ENCODE measurements at places on chromosomes 16 and 17. TPM values are rescaled to one million over a fixed set of nuclear protein-coding genes. Genes with fewer than 3 reads are reported as not detected.

Gene EIF3CL
- total RNA-seq, result 119 TPM

Gene KRTAP2-2
- not detected for total RNA-seq

DNA sequence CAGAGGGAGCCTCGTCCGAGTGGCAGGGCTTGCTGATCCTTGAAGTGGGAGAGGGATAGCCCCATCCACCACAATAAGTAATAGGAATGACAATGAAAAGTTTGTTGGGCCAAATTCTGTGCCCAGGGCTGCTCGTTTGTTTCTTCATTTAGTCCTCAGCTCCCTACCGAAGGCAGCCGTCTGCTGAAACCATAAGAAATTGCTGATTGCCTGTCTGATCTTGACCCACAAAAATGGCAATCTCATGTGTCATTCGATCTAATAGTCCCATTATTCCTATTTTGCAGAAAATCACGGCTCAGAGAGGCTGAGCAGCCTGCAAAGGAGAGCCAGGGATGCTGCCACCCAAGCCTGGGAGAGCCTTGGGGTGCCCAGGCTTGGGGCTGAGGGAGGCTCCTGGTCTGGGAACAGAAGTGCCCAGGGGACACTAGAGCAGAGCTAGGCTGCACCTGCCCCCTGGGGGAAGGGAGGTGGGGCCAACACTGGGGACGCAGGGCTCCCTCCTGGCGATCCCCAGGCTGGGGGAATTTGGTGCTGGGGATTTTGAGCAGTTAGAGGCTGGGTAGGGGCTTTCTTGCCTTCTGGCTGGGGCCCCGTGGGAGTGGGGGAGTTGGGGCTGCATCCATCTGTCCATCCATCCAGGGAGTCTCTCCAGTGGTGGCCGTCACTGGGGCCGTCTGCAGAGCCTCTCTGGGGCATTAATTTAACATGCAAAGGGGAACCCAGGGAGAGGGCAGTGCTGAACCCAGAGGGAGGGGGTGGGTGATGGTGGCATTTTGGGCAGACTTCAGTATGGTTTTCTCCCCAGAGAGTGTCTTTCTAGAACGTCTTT is 53.5 kb downstream of the SOCS1 start:
- H3K4me3 ChIP-seq, result no peak overlapping the region
- no peaks in the 10 kb centered on the region for H3K36me3 ChIP-seq
- DNase-seq, result no peak
- H3K27ac ChIP-seq, result no peak overlapping the region
- peaks cover 10% of the 10 kb centered on the region for H3K4me1 ChIP-seq

- H3K4me1 ChIP-seq, result peaks cover 5% of the 10 kb centered on the region
- H3K36me3 ChIP-seq, result no peaks in the 10 kb centered on the region
- H3K4me3 ChIP-seq, result no peak overlapping the region
- no peaks in the 10 kb centered on the region for H3K27me3 ChIP-seq
These were observed 8.0 kb downstream of the RNF157 start for GRCh38 chr17:76232342-76232741.

- no peak for DNase-seq
- peaks cover 15% of the 10 kb centered on the region for H3K4me1 ChIP-seq
- H3K36me3 ChIP-seq, result no peaks in the 10 kb centered on the region
These were observed 113.9 kb downstream of the AMFR start for GRCh38 chr16:56311208-56312027.

GRCh38 chr17:6639586-6640535 is 650 bp downstream of the KIAA0753 start:
- no peaks in the 10 kb centered on the region for H3K27me3 ChIP-seq
- peak overlapping the region; percentile 100 for H3K27ac ChIP-seq
- peak overlapping the region; percentile 98 for H3K4me3 ChIP-seq
- peaks cover 2% of the 10 kb centered on the region for H3K36me3 ChIP-seq

GRCh38 chr16:54506214-54506580 is 219.6 kb upstream of the IRX3 start:
- no peak for DNase-seq
- no peaks in the 10 kb centered on the region for H3K36me3 ChIP-seq
- peaks cover 4% of the 10 kb centered on the region for H3K27me3 ChIP-seq
- H3K27ac ChIP-seq, result peak overlapping the region; percentile 33
- H3K4me3 ChIP-seq, result no peak overlapping the region

GRCh38 chr17:74528491-74529199 is 2.6 kb downstream of the CD300LB start:
- no peaks in the 10 kb centered on the region for H3K4me1 ChIP-seq
- H3K36me3 ChIP-seq, result no peaks in the 10 kb centered on the region
- no peak overlapping the region for H3K27ac ChIP-seq
- no peak overlapping the region for H3K4me3 ChIP-seq
- DNase-seq, result no peak

DNA sequence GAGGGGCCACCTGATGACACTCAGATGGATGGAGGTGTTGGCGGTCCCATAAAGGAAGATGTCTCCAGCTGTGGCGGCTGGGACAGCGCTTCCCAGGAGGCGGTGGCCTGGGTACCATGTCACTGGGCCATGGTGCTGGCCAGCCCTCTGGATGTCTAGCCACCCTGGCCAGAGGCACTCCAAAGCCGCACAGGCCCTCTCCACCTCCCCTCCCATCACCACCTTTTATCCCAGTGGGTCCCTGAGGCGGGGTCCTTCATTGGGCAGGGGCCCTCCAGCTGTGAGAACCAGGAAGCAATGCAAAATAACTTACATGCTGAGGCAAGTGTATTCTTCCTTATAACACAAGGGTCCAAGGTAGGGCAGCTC is 23.1 kb downstream of the RAB11FIP4 start:
- peaks cover 32% of the 10 kb centered on the region for H3K4me1 ChIP-seq
- peaks cover 73% of the 10 kb centered on the region for H3K27me3 ChIP-seq
- no peak overlapping the region for H3K27ac ChIP-seq
- H3K36me3 ChIP-seq, result no peaks in the 10 kb centered on the region
- no peak overlapping the region for H3K4me3 ChIP-seq

- DNase-seq, result no peak
- H3K27ac ChIP-seq, result no peak overlapping the region
- H3K4me3 ChIP-seq, result no peak overlapping the region
- H3K36me3 ChIP-seq, result peaks cover 3% of the 10 kb centered on the region
- no peaks in the 10 kb centered on the region for H3K27me3 ChIP-seq
These were observed 16.8 kb downstream of the TMEM100 start for GRCh38 chr17:55705847-55706246.

- H3K27me3 ChIP-seq, result no peaks in the 10 kb centered on the region
- no peak overlapping the region for H3K4me3 ChIP-seq
- peaks cover 3% of the 10 kb centered on the region for H3K36me3 ChIP-seq
- H3K27ac ChIP-seq, result no peak overlapping the region
- DNase-seq, result no peak
These were observed 39.4 kb upstream of the CHMP6 start for GRCh38 chr17:80952291-80952690.

Gene CACNG3
- not detected for total RNA-seq

GRCh38 chr17:80441133-80441578 is 26.2 kb downstream of the ENDOV start:
- no peak overlapping the region for H3K27ac ChIP-seq
- H3K4me1 ChIP-seq, result no peaks in the 10 kb centered on the region
- DNase-seq, result peak; percentile 88
- H3K36me3 ChIP-seq, result no peaks in the 10 kb centered on the region
- no peak overlapping the region for H3K4me3 ChIP-seq

Gene GRB7
- not detected for total RNA-seq

- H3K27ac ChIP-seq, result no peak overlapping the region
- peak overlapping the region; percentile 39 for H3K4me3 ChIP-seq
- DNase-seq, result no peak
- H3K36me3 ChIP-seq, result peaks cover 3% of the 10 kb centered on the region
- no peaks in the 10 kb centered on the region for H3K27me3 ChIP-seq
These were observed 3.8 kb upstream of the NAT9 start for GRCh38 chr17:74779948-74780400.

- H3K36me3 ChIP-seq, result peaks cover 38% of the 10 kb centered on the region
- no peaks in the 10 kb centered on the region for H3K4me1 ChIP-seq
- no peak overlapping the region for H3K4me3 ChIP-seq
- no peak overlapping the region for H3K27ac ChIP-seq
- no peaks in the 10 kb centered on the region for H3K27me3 ChIP-seq
- no peak for DNase-seq
These were observed 56.9 kb upstream of the ALDH3A1 start for GRCh38 chr17:19805006-19805405.

DNA sequence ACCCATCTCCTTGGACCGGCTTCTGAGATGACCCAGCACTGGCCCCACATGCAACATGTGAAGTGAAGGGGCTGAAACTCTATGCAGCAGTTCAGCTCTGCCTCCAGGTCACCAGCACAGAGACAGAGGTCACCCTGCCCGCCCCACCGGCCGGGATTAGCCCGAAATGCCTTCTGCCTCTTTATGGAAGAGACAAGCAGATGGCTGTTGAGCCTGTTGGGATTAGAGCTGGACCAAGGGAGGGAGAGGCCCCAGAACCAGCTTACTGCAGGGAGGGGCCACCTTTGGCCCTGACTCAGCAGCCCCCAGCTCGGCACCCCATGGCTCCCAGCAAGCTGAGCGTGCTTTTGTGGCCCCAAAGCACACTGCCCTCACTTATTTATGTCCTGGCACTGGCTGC is 5.7 kb downstream of the AIPL1 start:
- H3K36me3 ChIP-seq, result peaks cover 6% of the 10 kb centered on the region
- H3K4me3 ChIP-seq, result no peak overlapping the region
- no peak overlapping the region for H3K27ac ChIP-seq
- no peak for DNase-seq
- H3K4me1 ChIP-seq, result peaks cover 10% of the 10 kb centered on the region
- no peaks in the 10 kb centered on the region for H3K27me3 ChIP-seq

- peaks cover 17% of the 10 kb centered on the region for H3K27me3 ChIP-seq
- H3K4me3 ChIP-seq, result no peak overlapping the region
- no peaks in the 10 kb centered on the region for H3K36me3 ChIP-seq
These were observed 22.8 kb upstream of the MTMR4 start for GRCh38 chr17:58537266-58537665.

Gene ATP1B2
- total RNA-seq, result 14.3 TPM

Gene KRT32
- not detected for total RNA-seq

Gene CDH1
- total RNA-seq, result 1.1 TPM

DNA sequence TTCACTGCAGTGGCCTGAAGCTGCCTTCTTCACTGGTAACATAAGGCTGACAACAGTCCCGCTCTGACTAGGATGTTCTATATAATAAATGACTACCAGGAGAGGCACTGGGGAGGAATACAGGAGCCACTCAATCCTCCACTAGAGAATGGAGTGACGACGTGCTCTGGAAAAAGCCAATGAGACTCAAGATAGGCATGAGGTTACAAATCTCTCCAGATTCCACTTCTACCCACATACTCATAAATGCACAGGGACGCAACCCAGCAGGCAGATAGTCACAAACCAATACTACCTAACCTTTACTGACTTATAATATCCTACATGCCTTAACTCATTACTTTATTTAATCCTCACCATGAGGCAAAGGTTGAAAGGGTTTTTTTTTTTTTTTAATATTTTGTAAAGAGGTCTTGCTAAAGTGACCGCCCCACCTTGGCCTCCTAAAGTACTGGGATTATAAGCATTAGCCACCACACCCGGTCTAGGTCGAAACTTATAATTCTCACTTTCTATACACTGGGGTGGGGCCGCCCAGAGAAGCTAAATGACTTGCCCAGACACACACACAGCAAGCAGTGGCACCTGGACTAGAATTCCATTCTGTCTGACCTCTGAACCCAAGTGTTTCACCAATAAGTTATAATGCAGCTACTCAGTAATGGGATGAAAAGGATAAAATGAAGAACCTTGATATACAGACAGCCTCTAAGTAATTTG is 33.7 kb downstream of the TOM1L2 start:
- no peak for DNase-seq
- H3K27ac ChIP-seq, result no peak overlapping the region
- H3K4me3 ChIP-seq, result no peak overlapping the region
- H3K36me3 ChIP-seq, result no peaks in the 10 kb centered on the region
- H3K4me1 ChIP-seq, result peaks cover 59% of the 10 kb centered on the region

GRCh38 chr16:14486520-14487303 is 143.3 kb downstream of the PARN start:
- H3K27me3 ChIP-seq, result no peaks in the 10 kb centered on the region
- H3K36me3 ChIP-seq, result peaks cover 3% of the 10 kb centered on the region
- DNase-seq, result peak; percentile 14
- H3K4me1 ChIP-seq, result peaks cover 33% of the 10 kb centered on the region
- peak overlapping the region; percentile 93 for H3K27ac ChIP-seq
- peak overlapping the region; percentile 8 for H3K4me3 ChIP-seq

DNA sequence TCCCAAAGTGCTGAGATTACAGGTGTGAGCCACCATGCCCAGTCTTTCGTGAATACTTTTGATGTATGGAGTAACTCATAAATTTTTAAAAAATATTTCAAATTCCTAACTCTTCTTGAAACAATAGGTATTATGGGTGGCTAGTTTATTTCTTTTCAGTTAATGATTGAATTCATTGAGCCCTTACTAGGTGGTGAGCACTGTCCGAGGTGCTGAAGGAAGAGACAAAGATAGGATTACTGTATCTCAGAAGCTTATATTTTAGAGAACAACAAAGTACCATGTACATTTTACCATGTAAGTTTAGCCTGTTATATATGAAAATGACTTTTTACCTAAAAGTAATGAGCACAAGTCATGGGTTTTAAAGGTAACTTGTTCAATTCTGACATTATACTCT is 418.3 kb downstream of the NPIPA7 start:
- DNase-seq, result no peak
- no peaks in the 10 kb centered on the region for H3K4me1 ChIP-seq
- no peak overlapping the region for H3K4me3 ChIP-seq
- peaks cover 58% of the 10 kb centered on the region for H3K27me3 ChIP-seq
- no peaks in the 10 kb centered on the region for H3K36me3 ChIP-seq

DNA sequence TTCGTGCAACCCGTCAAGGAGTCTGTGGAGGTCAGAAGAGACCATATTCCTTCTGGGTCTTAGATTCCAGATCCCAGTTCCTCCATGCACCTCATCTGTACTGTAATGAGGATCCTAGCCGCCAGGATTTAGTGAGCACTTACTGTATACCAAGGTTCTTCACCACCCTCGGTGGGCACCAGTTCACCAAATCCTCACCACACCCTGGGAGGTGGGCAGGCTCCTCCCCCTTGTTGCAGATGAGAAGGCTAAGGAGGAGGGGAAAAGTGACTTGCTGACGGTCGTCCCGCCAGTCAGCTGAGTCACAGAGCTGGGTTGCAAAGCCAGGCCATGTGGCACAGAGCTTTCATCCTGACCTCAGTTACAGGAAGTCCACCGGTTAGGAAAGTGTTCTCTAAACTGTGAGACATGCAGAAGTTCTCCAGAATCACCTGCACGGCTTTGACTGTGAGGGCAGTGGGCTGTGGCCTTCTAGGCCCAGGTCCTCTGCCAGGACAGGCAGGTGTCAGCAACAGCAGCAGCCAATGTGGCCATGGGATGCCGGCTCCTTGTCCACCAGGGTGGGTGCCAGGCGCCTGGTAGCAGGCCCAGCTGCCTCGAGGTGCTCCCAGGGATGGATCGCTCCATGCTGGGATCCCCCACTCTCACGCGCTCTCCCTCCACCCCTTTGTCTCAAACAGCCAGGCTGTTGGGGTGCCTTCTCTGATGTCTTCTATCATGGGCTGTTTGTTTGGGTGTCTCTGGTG is 240.3 kb upstream of the GSE1 start:
- H3K36me3 ChIP-seq, result no peaks in the 10 kb centered on the region
- H3K27me3 ChIP-seq, result peaks cover 6% of the 10 kb centered on the region
- H3K27ac ChIP-seq, result no peak overlapping the region
- H3K4me3 ChIP-seq, result no peak overlapping the region
- H3K4me1 ChIP-seq, result no peaks in the 10 kb centered on the region

DNA sequence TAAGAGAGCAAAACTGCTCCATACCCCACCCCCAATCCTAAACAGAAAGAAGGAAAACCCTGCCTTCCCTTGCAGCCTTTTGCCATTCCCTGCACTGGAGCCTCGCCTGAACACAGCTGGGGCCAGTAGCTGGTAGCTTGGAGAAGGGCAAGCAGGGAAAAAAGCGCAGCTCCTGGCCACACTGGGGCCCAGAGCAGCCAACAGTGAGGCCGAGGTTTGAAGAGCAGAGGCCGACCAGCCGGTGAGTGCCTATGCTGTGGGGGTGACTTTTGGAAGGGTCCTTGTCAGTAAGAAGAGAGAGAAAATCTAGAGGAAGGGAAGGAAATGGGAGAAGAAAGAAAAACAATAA is 3.2 kb upstream of the HOXB9 start:
- peak overlapping the region; percentile 4 for H3K27ac ChIP-seq
- peaks cover 4% of the 10 kb centered on the region for H3K36me3 ChIP-seq
- DNase-seq, result no peak
- no peaks in the 10 kb centered on the region for H3K4me1 ChIP-seq
